Osteocyte (in vitro differentiated cells): ENCODE measurements at places on chromosomes 16 and 17. TPM values are rescaled to one million over a fixed set of nuclear protein-coding genes. Genes with fewer than 3 reads are reported as not detected.

The SLC46A1 gene
- 5.5 and 5.9 TPM in 2 replicates for total RNA-seq

The CA7 gene
- total RNA-seq: not detected in 2 replicates

- no peak for DNase-seq
Measured at GRCh38 chr17:49183801-49184200, 26.6 kb downstream of the GNGT2 start.

DNA sequence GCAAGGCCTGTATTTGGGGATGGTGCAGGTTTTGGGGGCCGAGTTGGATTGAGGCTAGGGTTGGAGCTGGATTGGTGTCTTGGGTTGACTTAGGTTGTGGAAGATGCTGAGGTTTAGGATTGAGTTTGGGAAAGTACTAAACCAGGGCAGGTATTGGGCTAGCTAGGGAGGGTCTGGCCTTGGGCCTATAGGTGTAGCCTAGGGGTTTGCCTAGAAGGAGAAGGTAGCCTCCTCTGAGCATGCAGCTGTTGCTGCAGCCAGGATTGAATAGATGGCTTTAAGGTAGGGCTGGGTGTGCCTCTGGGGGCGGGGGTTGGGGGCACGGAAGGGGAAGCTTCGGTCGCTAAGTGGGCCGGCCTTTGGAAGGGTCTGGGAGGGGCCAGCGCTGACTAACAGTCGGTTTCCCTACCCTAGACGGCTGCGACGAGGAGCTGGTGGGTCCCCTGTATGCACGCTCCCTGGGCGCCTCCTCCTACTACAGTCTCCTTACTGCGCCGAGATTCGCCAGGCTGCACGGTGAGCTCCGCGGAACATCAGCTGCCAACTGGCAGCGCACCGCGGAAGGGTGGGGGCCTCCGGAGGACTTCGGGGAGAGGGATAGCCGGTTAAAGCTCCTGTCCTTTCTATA lies 1.2 kb downstream of the CNTNAP1 start:
- no peak for DNase-seq

- no peak for DNase-seq
Measured at GRCh38 chr16:53534206-53534605, 31.2 kb upstream of the AKTIP start.
